Muscle of arm (tissue), 14 donors: ENCODE measurements at places on chromosomes 16 and 17.

DNA sequence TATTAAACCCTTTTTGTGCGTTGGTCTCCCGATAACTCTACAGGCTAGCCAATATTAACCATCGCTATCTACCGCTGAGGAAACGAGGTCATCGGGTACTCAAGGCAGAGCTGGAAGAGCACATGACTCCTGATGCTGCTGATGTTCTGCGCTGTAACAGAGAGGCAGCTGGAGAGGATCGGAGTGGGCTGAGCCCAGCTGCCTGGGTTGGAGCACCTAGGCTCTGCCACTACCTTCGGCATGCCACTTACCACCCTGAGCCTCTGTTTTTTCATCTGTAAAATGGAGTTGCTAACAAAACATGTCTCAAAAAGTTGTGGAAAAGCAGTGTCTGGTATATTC, 432 bp upstream of the SLC46A1 start:
- no peak for DNase-seq

DNA sequence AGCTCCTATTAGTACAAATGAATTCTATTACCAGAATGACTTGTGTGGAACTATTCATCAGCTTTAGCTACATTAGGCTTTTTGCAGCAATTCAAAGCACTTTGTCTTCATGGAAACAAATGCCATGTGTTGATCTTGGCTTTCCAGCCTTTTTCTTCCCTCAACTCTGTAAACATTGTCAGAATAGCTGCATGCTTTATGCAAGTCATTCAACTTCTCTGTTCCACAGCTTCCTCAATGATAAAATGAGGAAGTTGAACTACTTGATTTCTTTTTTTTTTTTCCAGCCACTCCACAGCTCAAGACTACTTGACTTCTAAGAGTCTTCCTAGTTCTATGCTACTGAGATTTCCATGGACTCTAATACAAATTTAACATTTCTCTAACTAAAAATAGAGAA, 41.1 kb downstream of the KIAA0753 start:
- no peak for DNase-seq

DNA sequence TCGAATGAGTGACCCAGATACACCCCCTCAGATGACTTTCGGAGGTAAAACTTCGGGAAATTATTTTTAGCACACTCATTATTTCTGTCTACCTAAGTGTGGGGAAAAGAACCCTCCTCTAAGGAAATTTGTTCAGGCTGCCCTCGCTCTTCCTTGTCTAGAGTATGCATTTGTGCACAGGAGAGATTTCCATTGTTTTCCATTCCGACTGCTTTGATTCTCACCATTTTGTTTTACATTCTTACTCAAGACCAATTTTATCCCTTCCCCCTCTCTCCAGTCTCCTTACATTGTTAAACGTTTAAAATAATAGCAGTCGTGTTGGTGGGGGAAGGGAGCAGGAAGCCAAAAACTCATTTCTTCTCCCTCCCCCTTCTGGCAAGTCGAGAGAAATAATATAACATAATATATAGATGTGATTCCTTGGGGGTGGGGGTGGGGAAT, 1.5 kb upstream of the CHD3 start:
- DNase-seq: no peak

DNA sequence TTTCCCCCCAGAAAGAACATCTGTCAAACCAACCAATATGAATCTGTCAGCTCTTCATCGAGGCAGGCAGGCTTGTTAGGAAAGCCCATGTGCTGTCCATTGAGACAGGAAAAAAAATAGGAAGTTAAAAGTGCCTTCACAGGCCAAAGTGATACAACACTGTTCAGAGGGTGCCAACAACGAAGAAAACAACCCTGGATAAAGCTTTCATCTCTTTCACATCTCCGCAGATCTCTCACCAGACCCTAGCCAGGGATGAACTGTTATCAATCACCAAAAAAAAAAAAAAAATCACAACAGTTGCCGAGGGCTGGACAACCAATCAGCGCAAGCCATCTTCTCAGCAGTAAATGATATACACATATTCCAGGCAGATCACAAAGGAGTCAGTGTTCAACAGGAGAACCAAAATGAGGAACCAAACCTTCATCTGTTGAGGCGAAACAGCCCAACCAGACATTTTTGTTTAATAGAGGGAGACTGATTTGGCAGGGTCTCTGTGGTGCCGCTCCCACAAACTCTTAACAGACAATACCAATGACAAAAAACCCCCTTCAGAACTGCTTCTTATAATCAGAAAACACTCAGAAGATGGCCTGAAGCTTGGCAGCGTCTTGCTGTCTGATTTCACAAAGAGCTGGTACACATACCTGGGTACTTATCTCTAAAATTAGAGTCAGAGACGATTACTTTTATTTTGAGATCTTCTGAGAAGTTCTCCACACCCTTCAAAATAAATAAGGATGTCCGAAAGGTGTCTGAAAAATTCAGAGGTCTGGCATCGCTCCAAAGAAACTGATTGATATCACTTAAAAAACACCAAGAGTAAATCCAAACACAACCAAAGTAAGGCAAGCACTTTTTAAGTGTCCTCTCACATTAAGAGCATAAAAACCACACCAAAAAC, 1.8 kb downstream of the MAP3K14 start:
- DNase-seq: no peak

- no peak for DNase-seq
Measured at GRCh38 chr17:61127960-61128359, 271.7 kb upstream of the TBX2 start.

DNA sequence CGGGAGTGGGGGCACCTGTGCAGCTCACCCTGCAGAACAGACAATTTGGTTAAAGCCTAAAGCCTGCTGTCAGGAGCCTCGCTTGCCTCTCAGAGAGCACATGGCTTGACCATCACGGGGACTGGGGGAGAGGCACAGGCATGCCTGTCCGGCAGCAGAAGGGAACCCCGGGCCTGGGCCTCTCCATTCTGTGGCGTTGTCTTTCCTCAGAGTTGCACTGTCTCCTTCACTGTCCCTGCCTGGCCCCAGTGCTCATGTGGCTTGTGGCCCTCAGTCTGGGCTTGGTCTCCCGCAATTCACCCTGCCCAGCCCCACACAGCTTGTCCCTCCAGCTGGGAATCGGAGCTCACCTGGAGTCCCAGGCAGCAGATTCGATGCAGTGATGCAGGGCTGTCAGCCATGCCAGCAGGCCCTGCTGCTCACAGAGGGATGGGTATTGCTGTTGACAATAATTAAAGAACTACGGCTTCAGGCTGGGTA, 189.9 kb downstream of the SEC14L1 start:
- no peak for DNase-seq

DNA sequence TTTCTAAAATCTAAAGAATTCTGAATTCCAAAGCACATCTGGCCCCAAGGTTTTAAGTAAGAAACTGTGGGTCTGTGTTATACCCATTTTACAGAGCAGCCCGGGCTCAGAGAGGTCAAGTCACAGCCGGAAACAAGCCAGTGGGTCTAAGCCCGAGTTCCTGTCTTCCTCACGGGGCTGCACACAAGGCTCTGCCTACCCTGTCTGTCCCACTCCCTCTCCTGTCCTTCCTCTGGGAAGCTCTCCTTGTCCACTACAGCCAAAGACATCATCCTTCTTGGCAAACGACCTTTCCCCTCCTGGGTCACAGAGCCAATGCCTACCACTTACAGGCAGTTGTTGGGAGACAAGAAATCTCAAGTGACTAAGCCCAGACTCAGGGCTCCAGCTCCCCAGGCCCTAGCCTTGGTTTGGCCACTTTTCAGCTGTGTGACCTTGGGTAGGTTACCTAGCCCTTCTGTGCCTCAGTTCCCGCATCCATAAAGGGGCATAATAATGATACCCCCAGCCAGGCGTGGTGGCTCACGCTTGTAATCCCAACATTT, 55.6 kb upstream of the MAP3K14 start:
- no peak for DNase-seq

GRCh38 chr16:56211435-56211981, 20.2 kb downstream of the GNAO1 start:
- no peak for DNase-seq

DNA sequence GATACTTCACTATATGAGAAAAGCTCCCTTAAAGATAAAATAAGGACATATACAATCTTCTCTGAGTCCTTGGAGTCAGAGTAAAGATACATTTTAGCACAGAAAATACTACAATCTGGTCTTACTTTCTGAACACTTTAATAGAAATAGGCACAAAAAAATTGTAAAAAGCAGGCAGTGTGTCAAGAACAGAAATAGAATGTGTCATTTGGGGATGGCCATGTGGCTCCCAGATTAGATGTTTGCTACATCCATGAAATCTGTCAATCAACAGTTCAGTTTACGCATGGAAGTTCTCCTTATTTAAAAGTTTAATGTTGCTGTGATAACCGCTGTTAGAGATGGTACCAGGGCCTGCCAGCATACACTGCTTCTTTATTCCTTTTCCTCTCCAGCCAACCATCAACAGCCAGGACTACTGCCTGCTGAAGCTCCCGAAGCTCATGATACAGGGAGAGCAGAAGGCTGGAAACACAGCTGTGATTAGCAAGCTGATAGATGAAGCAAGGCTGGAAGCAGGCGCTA, 278.5 kb downstream of the CEP112 start:
- DNase-seq: peak; percentile 38

GRCh38 chr17:75825149-75825552, 19.1 kb downstream of the UNC13D start:
- DNase-seq: no peak

DNA sequence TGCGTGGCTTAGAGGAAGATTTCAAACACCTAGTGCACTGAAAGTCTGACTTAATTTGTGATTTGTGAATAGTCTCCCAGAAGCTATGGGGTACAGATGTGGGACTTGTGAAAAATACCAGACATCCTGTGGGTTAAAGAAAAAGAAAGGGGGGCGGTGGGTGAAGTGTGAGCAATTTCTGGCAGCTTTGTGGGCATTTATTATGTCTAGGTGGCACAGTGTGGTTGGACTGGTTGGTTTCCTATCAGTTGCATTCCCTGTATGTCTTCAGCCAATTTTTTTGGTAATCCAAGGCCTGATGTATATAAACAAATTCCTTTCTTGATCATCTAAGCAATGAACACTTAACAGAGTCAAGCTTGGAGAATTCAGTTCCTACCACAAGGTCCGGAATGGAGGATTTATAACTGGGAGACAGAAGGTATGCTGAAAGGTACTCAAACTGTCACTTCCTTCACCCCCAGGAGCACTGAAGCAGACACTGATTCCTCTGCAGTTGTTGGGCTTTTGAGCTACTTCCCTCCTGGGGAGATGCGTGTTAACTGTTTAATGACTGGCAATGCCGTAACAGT, 211.6 kb downstream of the WWOX start:
- no peak for DNase-seq

GRCh38 chr17:1653735-1654134, 4.1 kb upstream of the RILP start:
- no peak for DNase-seq

- DNase-seq: no peak
Measured at GRCh38 chr16:2859686-2860265, 1.8 kb upstream of the PRSS22 start.

DNA sequence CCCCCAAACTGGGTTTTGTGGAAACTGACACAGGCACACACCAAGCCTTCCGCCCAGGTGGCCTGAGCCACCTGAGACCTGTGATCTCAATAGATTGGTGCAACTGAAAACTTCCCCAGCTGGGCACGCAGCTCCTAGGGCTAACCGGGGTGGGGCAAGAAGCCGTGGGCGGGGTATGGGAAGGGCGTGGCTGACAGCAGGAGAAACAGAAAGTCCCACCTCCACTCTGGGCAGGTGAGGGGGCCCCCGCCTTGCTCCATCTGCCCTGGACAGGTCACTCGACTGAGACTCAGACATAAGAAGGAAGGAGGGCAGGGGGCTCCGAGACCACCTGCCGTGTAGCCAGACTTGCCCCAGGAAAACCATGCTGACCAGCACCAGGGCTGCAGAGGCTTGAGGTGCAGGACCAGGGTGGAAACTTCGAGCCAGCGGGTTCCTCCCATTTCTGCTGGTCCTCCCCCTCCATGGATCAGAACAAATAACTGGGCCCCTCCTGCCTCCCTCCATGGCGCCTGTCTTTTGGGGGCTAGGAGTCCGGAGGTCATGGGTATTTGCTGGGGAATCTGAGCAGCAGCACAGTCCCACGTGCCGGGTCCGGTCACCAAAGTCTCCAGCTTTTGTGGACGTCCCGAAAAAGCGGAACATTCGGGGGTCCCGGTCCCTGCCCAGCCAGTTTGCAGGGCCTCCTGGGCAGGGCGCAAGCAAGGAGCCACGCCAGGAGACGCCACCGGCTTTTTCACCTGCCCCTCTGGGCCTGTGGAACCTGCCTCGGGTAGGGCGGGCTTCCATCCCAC, 1.3 kb downstream of the TIMP2 start:
- DNase-seq: no peak
